Muscle of leg (tissue), 16 donors: ENCODE measurements at places on chromosomes 4 and X. TPM values are rescaled to one million over a fixed set of nuclear protein-coding genes. Genes with fewer than 3 reads are reported as not detected.

The FGF5 gene
- total RNA-seq: 0.09 TPM

The MAD2L1 gene
- total RNA-seq: 11.9 TPM

The FGFR3 gene
- 0.89 TPM for total RNA-seq

The SLC26A1 gene
- 0.58 TPM for total RNA-seq

DNA sequence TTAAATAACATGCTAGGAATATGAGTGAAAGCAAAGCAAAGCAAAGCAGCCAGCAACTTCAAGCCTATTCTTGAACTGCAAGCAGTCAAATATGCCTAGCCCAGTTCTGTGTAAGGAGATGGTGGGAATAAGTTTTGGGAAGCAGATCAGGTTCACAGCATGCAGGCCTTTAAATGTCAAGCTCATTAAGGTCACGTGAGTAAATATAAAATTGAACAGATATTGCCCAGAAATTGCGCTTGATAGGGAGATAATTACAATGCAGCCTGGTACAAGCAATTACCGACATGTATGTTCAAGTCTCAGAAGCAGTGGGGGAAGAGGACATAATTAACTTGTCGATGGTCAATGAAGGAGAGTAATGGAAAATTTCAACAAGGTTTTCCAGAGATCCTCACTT lies 6.0 kb downstream of the GNPDA2 start:
- H3K36me3 ChIP-seq: no peaks in the 10 kb centered on the region
- no peak overlapping the region for H3K27ac ChIP-seq
- H3K27me3 ChIP-seq: no peaks in the 10 kb centered on the region
- H3K4me3 ChIP-seq: no peak overlapping the region
- DNase-seq: no peak

- H3K27me3 ChIP-seq: no peaks in the 10 kb centered on the region
- no peaks in the 10 kb centered on the region for H3K36me3 ChIP-seq
Observed at GRCh38 chr4:127403471-127404084, 229.2 kb upstream of the INTU start.

GRCh38 chrX:135112096-135112729 lies 8.1 kb downstream of the ETDB start:
- H3K27ac ChIP-seq: no peak overlapping the region
- no peaks in the 10 kb centered on the region for H3K36me3 ChIP-seq
- no peak overlapping the region for H3K4me3 ChIP-seq
- DNase-seq: peak; percentile 17
- H3K27me3 ChIP-seq: peaks cover 4% of the 10 kb centered on the region

GRCh38 chr4:155966731-155967395 lies 13.2 kb upstream of the CTSO start:
- peaks cover 15% of the 10 kb centered on the region for H3K4me1 ChIP-seq
- H3K27me3 ChIP-seq: no peaks in the 10 kb centered on the region
- H3K4me3 ChIP-seq: no peak overlapping the region
- DNase-seq: peak; percentile 89

- H3K4me1 ChIP-seq: peaks cover 3% of the 10 kb centered on the region
- no peaks in the 10 kb centered on the region for H3K36me3 ChIP-seq
- peak; percentile 28 for DNase-seq
- no peak overlapping the region for H3K4me3 ChIP-seq
- no peaks in the 10 kb centered on the region for H3K27me3 ChIP-seq
Observed at GRCh38 chr4:112860830-112861690, 188.4 kb upstream of the ANK2 start.

DNA sequence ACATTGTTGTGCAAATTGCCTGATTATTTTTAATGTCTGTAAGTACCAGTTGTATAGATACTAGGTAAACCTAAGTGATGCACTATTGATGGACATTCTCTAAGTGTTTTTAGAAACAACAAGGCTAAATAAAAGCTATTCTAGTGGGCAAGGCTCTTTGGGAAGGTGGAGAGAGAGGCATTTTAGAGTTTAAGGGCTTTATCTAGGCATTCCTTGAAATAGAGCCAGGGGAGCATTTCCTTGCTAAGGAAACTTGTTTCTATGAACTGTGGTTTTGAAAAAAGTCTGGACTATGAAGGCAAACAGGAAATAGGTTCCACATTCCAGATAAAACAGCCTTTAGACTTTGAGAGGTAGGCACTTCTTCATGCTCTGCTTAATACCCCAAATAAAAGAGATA lies 23.8 kb downstream of the BMX start:
- H3K4me3 ChIP-seq: no peak overlapping the region
- DNase-seq: peak; percentile 11
- peaks cover 7% of the 10 kb centered on the region for H3K27me3 ChIP-seq
- H3K36me3 ChIP-seq: no peaks in the 10 kb centered on the region
